ENCODE measurements at places on chromosomes 1 and 21. TPM values are rescaled to one million over a fixed set of nuclear protein-coding genes. Genes with fewer than 3 reads are reported as not detected.

DTL gene
- 0.48 TPM for total RNA-seq

GPR157 gene
- 23.0 TPM for total RNA-seq

GRCh38 chr1:42743317-42744147 lies 3.5 kb upstream of the CLDN19 start:
- peak; percentile 66 for DNase-seq

GRCh38 chr1:10824821-10825540 lies 28.5 kb upstream of the CASZ1 start:
- no peak for DNase-seq

DNA sequence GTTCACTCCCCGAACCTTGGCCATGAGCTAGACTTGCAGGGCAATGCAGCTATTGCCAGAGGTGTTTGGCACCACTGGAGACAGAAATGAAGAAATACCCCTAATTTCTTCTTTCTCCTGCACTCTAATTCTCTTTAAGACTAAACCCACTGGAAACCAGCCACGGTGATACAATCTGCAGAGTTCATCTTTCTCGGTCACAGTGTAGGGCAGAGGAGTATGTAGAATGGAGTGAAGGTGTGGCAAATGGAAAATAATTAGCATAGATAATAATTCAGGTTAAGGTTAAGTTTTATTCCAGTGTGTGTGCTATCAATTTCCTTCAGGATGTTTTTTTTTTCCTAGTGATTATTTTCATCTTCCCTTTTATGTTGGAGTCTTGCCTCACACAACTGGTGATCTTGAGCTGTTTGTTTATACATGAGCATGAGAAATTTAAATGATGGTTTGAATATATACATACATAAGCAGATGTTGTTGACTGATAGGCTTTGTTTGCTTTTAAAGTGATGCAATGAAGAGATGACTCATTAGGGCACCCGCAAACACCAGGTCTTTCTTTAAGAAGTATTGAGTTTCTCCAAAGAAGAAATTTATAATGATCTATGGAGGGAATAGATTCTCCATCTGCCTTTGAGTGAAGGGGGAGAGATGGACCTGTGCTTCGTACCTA lies 81.9 kb downstream of the SPATA17 start:
- DNase-seq: no peak

- DNase-seq: no peak
These were observed 300.9 kb downstream of the BRINP3 start for GRCh38 chr1:190176776-190177175.

Measured in cardiac septum (tissue), 1 donor.